ENCODE measurements at places on chromosomes 1 and 21. TPM values are rescaled to one million over a fixed set of nuclear protein-coding genes. Genes with fewer than 3 reads are reported as not detected.

TMEM51 gene
- 2.0 TPM for total RNA-seq

OR2W3 gene
- not detected for total RNA-seq

TNFRSF9 gene
- not detected for total RNA-seq

OPTC gene
- not detected for total RNA-seq

- no peak for DNase-seq
Measured at GRCh38 chr1:220769205-220769604, 17.5 kb upstream of the MTARC1 start.

- DNase-seq: no peak
Measured at GRCh38 chr1:162882248-162882674, 21.3 kb upstream of the CCDC190 start.

- no peak for DNase-seq
Measured at GRCh38 chr1:94846308-94846707, 26.2 kb downstream of the SLC44A3 start.
